Fibroblast of lung (primary cell): ENCODE measurements at places on chromosomes 7 and 10.
A peak's percentile ranks its signal among the peaks of the same experiment; 100 is the strongest.

GRCh38 chr7:71976645-71977044 lies 435.5 kb downstream of the CALN1 start:
- no peak for DNase-seq

- DNase-seq, result no peak
Measured at GRCh38 chr7:18498341-18498740, 2.8 kb downstream of the HDAC9 start.

DNA sequence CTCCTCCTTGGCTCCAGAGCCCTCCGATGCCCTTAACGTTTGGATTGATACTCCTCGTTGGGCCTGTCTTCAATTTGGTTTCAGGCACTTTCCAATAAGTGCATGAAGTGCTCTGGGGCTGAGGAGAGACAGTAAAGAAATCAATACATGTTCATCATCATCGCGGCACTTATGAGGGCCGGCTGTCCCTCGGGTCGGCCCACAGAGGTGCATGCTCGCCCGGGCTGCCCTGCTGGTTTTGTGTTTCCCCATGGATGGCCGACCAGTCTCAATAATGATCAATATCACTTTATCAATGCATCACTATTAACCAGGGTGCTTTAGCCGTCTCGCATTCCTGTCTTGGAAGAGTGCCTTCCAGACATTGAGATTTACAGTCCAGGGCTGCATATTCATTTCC lies 154.2 kb downstream of the EBF3 start:
- no peak for DNase-seq

DNA sequence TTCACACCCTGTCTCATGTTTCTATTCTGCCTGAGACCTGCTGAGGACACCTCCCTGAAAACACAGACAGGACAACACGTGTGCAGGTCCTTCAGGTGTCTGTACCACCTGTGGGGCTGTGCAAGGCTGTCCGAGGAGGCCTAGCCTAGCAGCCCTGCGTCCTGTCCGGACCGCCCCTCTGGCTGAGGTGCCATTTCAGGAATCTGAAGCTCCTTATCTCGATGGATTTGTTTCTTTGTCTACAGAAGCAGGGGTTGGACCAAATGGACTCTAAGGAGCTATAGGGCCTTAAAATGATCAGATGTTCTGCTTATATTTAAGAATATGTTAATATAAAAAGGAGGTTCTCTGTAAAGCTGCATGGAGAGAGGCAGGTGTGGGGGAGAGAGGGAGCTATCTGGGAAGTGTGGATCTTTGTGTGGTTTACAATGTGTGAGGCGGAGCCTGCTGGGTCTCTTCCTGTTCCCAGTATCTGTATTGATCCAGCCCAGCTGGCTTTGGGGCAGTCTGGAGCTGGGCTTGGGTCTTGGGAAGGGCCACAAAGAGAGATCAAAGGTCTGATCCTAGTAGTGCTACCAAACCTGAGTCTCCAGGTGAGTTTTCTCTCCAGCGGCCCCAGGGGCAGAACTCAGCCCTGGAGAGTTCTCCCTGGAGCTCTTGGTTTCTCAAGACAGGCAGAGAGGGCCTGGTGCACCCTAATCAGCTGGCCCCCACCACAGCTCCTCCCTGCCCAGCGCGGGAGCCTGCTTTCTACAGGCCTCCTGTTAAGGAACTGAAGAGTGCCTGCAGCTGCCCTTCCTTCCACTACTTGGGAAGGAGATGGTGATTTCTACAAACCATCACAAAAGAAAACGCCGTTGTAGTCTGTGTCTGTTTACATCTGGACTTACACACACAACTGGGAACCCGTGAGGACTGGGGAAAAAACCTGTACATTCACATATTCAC lies 3.4 kb upstream of the MNX1 start:
- DNase-seq, result no peak

GRCh38 chr10:118002581-118002980 lies 44.2 kb downstream of the RAB11FIP2 start:
- DNase-seq, result peak; percentile 19
